ENCODE measurements at places on chromosomes 2 and 18.
A peak's percentile ranks its signal among the peaks of the same experiment; 100 is the strongest.

DNA sequence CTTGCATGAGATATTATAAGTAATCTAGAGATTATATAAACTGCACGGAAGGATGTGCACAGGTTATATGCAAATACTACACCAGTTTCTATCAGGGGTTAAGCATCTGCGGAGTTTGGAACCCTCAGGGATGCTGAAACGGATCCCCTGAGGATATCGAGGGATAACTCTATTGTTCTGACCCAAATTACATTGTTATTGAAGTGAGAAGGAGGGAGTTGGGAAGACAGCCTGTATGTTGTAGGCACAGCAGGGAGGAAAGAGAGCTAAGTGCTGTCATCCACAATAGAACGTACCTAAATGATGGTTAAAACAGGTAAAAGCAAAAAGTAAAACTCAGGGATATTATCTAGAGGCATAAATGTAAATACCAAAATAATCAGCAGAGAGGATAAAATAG lies 44.6 kb upstream of the SMAD2 start:
- DNase-seq: no peak

DNA sequence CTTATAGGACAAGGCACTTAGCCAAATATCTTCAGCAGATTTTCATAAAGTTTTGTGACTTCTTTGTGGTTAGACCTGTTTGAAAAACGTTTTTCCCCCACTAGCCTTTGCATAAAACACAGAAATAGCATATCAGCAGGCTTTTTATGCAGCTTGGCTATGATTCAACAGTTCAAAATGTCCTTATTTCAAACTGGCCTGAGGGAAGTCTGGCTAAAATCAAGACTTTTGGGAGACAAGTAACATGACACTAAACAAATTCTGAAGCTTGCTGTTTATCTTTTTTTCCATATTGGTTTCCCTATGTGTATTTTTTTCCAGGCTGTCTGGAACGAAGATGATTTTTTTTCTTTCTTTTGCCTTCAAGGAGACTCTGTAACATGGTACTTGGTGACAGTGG lies 95.1 kb upstream of the L3MBTL4 start:
- no peak for DNase-seq

GRCh38 chr2:25293145-25293544 lies 48.6 kb downstream of the DNMT3A start:
- DNase-seq: no peak

- DNase-seq: no peak
These were observed 677 bp upstream of the MC2R start for GRCh38 chr18:13915995-13916431.

DNA sequence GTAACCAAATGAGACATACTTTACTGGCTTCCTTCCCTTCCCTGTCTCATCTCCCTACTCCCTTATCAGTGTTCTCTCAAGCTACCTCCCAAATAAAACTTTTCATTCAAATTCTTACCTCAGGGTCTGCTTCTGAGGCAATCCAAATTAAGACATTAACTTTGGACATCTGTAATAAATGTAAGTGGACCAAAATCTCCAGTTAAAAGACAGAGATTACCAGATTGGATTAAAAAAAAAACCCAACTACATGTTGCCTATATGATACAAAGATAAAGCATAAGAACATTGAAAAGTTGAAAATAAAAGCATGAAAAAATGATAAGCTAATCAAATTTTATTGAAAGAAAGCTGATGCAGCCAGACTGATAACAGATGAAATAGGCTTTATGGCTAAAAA lies 58.8 kb upstream of the ST3GAL5 start:
- DNase-seq: no peak

- no peak for DNase-seq
These were observed 122.1 kb upstream of the SALL3 start for GRCh38 chr18:78857314-78858150.

DNA sequence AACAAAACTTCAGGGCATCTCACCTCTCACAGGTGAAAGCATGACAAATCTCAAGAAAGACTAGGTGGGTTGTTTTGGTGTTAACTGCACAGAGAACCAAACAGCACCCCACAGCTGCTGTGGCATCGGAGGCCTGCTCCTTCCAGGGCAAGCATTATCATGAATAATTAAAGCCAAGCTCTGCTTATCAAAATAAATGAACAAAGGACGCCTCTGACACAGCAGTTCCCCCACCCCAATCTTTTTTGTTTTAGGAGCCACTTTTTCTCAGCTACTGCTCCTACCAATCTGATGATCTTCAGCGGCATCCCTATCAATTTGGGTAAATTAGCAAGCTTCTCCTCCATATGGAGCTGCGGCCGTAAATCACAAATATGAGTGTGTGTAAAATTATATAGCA lies 58.6 kb downstream of the KLF7 start:
- DNase-seq: no peak

DNA sequence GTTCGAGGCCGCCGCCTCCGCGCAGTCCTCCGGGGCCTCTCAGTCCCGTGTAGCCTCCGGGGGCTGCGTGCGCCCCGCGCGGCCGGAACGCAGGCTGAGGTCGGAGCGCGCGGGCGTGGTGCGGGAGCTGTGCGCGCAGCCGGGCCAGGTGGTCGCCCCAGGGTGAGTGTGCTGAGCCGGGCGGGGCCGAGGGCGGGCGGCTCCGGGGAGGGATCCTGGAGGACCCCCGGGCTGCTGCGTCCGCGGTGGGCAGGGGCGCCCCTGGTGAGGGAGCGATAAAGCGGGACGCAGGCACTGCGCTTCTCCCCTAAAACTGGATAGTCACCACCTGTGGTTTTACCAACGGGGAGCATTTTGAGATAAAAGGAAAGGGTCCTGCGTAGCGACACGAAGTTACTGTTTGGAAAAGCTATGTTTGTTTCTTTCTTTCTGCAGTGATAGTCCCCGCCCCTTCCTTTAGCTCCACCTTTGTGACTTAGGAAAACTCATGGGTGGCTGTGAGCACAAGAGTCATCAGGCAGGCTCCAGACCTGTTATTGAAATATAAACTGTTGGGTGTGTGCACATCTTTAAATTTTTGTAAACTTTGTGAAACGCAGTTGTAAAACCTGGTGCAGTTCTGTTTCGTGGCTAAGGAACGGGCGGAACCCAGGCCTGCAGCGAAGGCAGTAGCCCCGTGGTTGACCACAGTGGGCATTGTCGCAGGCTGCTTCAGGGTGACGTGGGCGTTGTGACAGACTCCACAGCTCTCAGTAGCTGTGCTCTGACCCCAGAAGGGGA lies 687 bp downstream of the CTDP1 start:
- DNase-seq: peak; percentile 21

DNA sequence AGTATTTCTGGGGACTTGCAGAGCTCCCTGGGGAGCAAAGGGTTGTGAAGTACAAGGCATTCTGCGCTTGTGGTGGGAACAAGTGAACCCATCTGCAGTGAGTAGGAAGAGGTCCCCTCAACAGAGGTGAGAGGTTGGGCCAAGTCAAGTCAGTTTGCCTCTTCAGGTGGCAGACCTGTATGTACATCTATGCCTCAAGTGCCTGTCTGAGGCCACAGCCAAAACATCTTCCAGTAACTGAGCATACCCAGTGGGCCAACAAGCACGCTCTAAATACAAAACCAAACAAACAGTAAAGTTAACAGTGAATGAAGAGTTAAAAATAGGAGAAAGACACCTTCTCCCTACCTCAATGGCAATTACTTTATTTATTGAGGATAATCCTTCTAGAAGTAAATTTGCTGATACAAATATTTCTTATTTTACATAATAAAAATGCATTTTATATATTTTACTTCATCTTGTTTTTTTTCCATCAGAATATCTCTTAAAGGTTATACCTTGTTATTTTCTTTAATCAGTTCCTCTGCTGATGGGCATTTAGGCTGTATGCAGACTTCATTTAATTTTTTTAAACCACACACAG lies 2.5 kb downstream of the GYPC start:
- DNase-seq: no peak
